ENCODE measurements at places on chromosomes 6 and 20. TPM values are rescaled to one million over a fixed set of nuclear protein-coding genes. Genes with fewer than 3 reads are reported as not detected.

Gene IRAK1BP1
- 3.7 TPM for total RNA-seq

Gene MLN
- not detected for total RNA-seq

Gene BTNL2
- total RNA-seq, result not detected

Gene CNR1
- total RNA-seq, result not detected

Gene BHLHE23
- not detected for total RNA-seq

Gene TTPAL
- 9.2 TPM for total RNA-seq

Gene CTCFL
- total RNA-seq, result not detected

Gene L3MBTL3
- 7.1 TPM for total RNA-seq

Gene CCDC167
- 13.6 TPM for total RNA-seq

Gene SRSF12
- total RNA-seq, result 0.09 TPM

Gene SLC26A8
- total RNA-seq, result 0.14 TPM

Gene EDEM2
- total RNA-seq, result 74.4 TPM

Gene CENPW
- 6.0 TPM for total RNA-seq

Gene PHACTR2
- 48.2 TPM for total RNA-seq

Gene C6orf132
- 0.71 TPM for total RNA-seq

Gene SMPDL3A
- 196 TPM for total RNA-seq
